ENCODE measurements at places on chromosomes 2 and 18.

- DNase-seq: no peak
Observed at GRCh38 chr2:152441961-152442360, 107.0 kb downstream of the FMNL2 start.

DNA sequence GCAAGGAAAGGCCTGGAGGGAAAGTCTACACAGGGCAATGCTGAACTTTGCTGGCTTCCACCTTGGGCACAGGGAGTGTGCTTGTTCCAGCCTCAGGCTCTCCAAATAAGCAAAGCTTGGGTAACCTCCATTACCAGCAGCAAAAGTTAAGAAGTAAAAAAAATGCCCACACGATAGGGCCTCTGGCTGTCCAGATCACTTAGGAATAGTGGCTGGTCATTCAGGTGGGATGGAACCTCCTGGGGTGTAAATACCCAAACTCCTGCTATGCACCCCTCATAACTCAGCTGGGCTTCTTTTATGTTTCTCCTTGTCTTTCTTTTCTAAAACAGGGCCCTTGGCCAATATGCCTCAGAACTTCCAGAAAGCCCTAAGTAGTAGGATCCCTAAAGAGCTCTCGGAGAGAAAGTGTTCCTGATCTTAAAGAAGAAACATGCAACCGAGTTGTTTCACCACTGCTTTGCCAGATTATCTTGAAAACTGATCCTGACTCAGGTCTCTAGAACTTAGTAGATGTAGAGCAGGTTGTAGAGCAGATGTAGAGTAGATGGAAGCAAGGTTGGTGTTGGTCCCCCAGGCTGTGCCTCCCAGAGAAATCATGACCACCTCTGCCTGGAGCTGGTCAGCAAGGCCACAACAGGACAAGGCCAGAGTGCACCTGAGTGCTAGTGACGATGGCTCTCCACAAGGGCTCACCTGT, 2.0 kb upstream of the OSR1 start:
- DNase-seq: no peak

- no peak for DNase-seq
Observed at GRCh38 chr2:135790423-135790822, 46.6 kb downstream of the LCT start.

DNA sequence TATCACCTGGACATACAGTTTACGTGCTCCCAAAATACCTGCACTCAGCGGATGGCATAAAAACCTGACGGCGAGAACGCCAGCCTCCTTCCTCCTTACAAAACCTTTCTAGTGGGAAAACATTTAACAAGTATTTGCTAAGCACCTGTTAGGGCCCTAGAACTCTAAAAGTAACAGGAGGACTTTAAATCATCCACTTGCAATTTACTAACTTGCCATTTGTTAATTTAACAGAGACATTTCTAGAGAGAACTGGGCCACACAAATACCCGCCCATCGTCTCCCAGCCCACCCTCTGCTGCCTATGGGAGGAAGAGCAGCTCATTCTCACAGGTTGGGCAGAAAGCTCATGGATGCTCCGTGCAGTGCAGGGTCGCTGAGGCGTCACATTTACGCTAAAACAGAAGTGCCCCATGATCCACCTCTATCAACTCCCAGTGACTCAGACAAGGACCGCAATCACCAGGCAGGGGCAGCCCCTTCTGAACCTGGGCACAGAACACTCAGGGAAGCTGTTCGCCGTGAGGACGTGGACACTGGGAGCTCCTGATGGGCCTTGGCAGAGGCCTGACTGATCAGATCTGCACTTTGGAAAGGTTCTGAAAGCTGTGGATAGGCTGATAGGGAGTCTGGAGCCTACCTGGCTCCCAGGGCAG, 106.9 kb downstream of the HDAC4 start:
- no peak for DNase-seq

DNA sequence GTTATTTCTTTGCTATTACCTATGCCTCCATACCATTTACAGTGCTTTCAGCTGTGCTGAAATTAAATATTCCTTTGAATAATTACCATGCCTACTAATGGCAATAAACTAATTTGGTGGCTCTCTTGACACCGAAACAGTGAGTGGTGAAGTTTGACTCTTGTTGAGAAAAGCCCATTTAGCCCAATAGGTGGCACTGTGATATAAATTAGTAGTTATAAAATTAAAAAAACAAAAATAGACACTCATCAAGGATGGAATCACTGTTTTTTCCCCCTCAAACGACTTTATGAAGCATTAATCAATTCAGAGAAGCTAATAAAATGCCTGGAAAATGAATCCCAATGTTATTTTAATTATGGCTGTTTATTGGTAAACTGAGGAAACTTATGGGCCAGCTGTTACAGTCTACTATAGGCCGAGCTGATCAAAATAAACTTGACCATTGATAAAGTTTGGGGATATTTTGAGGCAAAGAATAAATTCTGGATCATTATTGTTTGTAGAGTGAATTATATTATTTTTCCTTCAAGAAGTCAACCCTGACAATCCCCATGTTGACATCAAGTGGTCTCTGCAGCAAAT, 339.6 kb downstream of the TRIB2 start:
- DNase-seq: no peak

DNA sequence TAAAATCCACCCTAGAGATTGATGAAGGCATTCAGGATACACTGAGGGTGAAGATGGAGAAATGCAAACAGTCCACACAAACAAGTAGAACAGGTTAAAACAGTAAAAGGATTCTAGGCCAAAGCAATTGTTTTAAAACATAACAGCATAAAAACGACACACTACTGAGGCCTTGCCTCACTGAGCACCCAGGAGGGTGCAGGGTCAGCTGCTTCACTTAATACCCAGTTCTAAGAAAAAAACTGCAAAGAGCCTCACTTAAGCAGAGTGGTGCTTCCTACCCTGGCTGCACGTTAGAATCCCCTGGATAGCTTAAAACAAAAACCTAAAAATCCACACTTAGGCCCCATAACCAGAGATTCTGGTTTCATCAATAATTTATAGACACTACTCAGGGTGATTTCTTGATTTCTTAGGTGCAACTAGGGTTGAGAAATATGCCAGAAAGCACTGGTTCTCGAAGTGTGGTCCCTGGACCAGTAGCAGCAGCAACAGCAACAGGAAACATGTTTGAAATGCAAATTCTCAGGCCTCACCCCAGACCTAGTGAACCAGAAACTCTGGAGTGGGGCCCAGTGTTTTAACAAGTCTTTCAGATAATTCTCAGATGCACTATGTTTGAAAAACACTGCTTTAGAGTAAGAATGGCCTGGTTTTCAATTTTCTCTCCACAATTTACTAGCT, 279.1 kb downstream of the ZEB2 start:
- no peak for DNase-seq

GRCh38 chr2:219384859-219385258, 2.9 kb downstream of the DNPEP start:
- no peak for DNase-seq

DNA sequence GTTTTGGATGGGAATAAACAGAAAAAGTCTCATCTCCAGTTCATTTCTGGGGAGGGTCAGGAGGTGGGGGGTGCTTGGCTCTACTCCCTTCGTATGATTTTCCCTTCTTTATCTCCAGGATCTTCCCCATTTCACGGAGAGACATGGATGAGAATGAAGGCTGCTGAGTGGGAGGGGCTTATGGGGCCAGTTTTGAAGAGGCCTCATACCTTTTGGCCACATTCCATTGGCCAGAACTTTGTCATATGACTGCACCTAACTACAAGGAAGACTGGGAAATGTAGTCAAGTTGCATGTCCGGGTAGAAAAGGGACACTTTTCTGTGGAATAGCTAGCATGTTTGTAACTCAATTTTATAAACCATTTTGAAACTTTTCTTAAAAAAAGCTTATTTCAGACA, 117.6 kb downstream of the NEDD4L start:
- DNase-seq: no peak

- no peak for DNase-seq
Observed at GRCh38 chr2:27640722-27641245, 11.9 kb downstream of the GPN1 start.

- no peak for DNase-seq
Observed at GRCh38 chr2:932320-933115, 18.1 kb upstream of the SNTG2 start.

DNA sequence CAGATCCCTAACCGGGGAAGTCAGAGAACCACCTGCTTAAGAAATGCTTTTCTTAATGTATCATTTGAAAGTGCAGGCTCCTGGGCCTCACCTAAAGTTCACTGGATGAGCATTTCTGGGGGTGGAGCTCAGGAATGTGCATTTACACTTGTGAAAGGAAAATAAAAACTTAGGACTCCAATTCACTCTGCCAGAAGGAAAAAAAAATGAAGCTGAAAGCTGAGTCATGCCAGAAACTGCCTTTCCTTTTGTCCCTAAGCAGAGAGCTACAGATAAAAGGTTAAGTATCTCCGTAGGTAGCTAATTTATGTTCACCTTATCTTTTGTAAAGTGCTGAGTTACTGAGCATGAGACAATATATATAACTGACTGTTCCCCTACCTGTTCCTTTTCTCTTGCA, 229.5 kb upstream of the MEX3C start:
- no peak for DNase-seq

- no peak for DNase-seq
Observed at GRCh38 chr2:189841019-189841418, 56.8 kb downstream of the PMS1 start.

DNA sequence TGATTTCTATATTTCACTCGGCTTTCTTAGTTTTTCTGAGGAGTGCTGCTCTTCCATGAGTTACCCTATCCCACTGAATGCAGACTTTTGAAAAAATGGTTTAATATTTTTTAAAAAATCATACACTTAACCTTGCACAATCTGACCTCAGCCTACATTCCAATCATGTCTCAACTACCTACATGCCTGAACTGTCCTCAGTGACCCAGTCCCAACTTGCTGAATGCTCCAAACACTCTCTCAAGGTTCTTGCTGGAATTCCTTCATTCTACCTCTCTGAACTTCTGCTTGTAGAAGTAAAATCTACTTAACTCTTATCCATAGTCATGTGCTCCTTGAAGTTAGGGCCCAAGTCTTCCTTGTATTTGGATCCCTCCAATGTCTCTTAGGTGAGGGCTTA, 181.6 kb downstream of the XIRP2 start:
- DNase-seq: no peak

- no peak for DNase-seq
Observed at GRCh38 chr2:58702302-58702885, 461.3 kb upstream of the FANCL start.

- DNase-seq: no peak
Observed at GRCh38 chr18:45518311-45519155, 96.7 kb upstream of the SLC14A2 start.

DNA sequence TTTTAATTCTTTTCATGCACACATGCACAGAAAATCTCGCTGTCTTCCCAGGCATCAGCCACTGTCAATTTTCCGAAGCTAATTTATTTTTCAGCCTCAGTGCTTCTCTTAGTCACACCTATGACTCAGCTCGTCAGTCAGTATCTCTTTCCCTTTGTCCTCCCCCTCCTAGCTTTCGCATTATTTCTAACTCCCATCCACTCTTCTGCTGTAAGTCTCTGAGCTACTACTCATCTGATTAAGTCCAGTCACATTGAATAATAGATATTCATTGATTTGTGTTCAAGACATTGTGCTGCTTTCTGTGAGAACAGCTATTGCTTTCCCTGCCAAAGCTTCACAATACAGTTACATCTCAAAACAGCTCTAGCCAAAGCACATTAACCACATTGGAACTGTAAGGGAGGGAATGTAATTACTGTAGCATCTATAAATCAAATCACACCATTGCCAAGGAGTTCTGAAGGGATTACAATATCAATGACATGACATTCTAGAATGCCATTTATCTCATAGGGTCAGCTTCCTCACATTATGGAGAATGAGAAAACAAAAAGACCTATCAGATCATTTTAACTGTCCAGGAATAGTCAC, 89.4 kb downstream of the SCN3A start:
- no peak for DNase-seq

DNA sequence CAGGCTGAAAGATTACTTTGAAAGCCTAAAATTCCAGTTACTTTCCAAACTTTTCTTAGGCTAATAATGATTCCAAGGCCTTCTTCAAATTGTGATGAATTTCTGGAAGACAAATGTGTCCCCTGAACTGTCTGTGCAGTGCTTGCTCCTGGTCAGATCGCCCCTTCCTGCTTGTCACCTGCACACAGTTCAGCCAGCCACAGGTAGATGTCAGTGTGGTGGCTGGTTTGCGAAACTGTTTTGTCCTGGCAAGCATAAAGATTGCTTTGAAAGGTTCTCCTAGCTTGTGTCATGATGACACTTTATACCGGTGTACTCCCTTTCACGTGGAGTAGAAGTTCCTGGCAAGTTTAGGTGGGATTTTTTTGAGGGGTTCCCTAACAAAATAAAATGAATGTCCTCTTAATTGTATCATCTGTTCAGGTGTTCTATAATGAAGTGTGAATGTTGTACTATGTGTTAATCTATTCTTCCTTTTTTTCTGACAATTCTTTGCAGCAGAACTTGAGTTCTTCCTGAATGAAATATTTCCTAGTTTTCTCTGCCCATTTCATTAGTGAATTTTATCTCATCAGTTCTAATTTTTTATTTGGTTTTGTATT, 298.8 kb downstream of the ZNF407 start:
- no peak for DNase-seq

GRCh38 chr2:105496271-105496670, 97.4 kb upstream of the FHL2 start:
- DNase-seq: no peak

- DNase-seq: no peak
Observed at GRCh38 chr2:230953845-230954244, 28.8 kb upstream of the GPR55 start.

- no peak for DNase-seq
Observed at GRCh38 chr2:236163471-236164200, 4.5 kb downstream of the GBX2 start.

GRCh38 chr18:56615738-56616520, 22.5 kb downstream of the TXNL1 start:
- DNase-seq: no peak

DNA sequence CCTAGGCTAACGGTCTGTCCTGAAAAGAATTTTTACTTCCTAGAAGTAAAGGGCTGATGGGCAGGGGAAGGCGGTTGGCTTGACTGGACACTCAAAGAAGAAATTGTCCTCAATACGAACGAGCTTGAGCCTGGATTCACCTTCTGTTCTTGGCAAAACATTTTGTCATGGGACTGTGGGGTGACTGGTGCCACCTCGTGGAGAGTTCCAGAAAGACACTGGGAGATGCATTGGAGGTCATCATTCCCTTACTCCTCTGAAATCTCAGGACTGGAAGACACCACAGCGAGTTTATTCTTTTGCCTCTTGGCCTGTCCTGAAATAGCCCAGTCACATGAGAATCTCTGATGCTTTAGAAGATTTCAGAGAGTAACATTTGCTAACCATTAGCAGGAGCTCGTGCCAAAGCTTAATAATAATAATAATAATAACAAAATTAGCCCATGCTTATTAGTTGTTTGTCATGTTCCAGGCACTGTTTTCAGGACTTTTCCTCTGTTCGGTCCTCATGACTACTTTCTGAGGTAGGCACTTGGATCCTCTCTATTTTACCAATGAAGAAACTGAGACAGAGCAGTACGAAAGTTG, 44.5 kb downstream of the TMEM182 start:
- peak; percentile 54 for DNase-seq

- no peak for DNase-seq
Observed at GRCh38 chr18:46060359-46060841, 11.7 kb downstream of the PSTPIP2 start.

DNA sequence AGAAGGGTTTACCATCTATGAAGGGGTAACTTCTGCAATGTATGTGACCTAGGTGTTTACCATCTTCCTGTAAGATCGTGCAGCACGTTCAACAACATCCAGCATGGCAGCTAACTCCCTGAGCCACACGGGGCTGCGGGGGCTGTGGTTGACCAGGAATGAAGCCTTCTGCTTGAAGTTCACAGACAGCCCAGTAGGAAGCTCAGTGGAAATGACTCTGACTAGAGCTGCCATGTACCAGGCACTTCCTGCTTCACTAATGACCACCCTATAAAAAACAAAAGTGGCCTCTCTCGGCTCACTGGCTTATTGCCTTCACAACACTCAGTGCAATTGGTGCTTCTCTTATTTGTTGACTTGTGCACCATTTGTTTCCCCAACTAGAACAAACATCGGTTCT, 99.7 kb upstream of the SMAD7 start:
- DNase-seq: no peak

Data from A549 (cell line).